ENCODE measurements at places on chromosomes 5 and 9.

DNA sequence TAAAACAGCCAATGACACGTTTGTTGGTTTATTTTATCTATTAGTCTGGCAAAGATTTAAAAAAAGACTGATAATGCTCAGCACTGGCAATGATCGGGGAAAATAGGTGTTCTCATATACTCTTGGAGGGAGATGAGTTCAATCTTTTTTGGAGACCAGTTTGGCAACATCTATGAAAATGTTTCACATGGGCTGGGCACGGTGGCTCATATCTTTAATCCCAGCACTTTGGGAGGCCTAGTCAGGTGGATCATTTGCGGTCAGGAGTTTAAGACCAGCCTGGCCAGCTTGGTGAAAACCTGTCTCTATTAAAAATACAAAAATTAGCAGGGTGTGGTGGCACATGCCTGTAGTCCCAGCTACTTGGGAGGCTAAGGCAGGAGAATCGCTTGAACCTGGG lies 6.8 kb upstream of the ANKRD31 start:
- no peak for DNase-seq

DNA sequence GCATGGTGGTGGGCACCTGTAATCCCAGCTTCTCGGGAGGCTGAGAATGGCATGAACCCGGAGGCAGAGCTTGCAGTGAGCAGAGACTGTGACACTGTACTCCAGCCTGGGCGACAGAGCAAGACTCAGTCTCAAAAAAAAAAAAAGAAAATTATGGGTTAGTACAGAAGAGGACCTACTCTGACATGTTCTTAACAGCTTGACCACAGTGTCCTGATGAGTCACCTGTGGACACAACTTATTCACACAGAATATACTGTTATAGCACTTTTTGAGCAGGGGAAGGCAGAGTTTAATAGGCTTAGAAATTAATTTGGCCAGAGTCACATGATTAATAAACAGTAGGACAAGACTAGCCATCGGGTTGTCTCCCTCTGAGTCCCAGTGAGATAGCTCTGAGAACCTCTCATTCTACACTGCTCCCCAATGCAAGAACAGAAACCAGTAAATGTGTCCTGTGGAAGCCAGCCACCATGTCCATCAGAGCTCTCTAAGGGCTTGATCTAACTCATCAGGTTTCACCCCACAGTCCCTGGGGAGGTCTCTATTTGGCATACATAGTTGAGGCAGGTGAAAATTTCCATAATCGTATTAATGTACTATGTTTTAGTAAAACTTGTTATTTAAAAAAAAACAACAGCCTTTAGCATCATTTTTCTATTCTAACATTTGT lies 1077.9 kb upstream of the C9orf72 start:
- no peak for DNase-seq

DNA sequence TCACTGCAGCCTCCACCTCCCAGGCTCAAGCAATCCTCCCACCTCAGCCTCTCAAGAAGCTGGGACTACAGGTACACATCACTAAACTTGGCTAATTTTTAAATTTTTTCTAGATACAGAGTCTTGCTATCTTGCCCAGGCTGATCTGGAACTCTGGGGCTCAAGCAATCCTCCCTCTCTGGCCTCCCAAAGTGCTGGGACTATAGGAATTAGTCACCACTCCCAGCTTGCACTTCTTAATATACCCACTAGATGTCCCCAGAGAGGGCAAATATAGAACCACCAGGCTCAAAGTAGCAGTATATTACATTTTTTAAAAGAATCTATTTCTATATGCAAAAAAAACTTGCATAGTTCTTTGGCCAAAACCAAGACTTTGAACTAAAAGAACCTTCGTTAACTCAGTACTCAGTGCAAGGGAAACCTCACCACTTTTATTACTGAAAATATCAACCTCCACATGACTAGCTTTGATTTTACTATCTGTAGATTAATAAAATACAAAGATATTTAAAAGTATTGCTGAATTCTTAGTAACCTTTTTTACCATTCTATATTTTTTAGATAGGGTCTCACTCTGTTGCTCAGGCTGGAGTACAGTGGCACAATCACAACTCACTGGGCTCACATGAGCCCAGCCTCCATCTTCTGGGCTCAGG lies 25.8 kb upstream of the HSD17B3 start:
- DNase-seq, result no peak

DNA sequence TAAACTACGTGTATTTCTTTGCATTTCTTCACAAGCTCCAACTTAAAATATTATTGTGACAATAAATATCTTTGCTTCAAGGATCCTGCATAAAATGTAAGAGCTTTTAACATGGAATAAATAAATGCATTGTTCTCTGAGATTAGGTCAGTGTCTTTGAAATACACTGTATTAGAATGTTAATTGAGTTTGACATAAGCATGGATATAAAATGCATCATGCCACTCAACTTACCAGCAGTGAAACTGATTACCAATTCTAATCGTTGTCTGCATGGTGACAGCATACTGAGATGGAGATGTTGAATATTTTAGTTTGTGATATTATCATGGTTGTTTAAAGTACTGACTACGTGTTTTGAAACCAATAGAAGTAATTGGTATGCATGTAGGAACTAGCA lies 555.3 kb upstream of the ZNF608 start:
- no peak for DNase-seq

GRCh38 chr9:134811079-134811672 lies 69.4 kb upstream of the FCN2 start:
- DNase-seq, result no peak

DNA sequence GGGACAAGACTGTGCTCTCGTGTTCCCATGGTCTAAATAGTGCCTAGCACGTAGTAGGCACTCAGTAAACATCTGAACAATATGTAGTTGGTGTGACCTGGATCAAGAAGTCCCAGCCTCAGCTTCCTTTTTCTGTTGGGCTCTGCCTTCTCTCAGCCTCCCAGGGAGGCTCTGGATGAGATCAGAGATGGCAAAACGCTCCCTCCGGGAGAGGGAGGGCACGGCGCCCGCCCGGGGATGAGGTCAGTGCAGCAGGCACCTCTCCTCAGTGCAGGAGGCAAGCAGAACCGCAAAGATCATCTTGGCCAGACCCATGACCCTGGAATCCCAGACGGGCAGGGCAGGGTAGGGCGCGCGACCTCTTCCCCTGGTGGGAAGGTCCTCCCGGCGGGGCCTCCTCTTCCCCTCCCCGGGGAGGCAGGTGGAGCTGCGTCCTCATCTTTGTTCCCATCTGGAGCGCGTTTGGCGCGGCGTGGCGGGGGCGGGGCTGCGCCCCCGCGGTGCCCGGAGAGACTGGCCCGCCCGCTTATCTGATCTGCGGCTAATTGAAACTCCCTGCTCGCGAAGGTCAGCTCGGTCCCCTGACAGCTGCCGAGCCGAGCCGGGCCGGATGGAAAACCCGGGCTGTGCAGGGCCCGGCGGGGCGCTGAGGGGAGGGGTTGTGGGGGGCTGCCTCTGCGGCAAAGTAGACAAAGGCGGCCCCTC lies 60.9 kb downstream of the CXXC5 start:
- DNase-seq, result no peak

- no peak for DNase-seq
Observed at GRCh38 chr9:133801739-133802138, 63.6 kb upstream of the SARDH start.

DNA sequence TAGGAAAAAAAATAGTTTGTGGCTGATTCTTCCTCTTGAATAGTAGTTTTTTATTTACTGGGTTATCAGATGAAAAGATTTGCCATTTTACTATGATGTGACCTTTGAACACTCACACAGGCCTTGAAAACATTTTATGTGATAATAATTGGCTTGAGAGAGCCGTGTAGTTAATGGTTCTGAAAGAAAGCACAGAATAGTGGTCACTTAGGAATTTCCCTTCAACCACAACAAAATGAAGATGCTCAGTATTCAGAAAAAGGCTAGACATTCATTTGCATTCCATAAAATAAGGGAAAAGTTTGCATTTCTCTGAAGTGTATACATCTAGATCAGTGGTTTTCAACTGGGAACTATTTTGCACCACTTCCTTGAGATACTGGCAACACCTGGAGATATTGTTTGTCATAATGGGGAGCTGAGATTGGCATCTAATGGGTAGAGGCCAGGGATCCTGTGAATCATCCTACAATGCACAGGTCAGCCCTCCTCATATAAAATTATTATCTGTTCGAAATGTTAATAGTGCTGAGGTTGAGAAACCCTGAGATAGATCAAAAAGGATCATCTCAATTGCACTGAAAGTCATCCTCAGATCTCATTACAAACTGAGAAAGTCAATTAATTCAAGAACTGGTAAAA lies 446.4 kb upstream of the CCNG1 start:
- DNase-seq, result no peak

DNA sequence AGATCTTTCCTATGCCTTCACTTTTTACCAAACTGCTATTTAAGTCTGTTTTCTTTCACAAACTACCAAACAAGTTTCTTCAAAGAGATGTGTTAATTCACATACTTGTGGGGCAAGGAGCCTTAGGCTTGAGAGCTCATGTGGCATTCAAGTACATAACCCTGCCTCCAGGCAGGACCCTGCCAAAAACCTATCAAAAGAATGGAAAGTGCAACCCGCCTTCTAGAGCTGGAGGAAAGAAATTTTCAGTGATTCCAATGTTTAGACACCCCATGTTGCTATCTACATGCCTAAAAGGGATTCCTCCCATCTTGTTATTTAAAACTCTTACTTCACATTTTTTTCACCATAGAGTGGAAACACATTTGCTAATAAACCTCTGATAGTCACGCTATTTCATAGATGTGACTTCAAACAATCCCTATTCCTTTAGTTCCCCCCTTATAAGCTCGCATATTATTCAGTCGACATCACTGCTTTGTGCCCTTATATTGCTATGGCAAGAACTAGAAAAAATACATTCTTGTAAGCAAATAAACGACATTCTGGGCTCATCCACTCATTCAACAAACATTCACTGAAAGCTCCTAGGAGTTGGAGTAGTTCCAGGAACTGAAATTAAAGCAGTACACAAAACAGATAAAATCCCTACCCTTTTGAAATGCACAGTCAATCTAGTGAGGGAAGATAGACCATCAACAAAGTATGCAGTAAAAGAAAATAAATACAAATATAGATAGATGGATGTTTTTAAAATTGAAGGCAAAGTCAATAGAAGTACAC lies 518.1 kb downstream of the ELAVL2 start:
- no peak for DNase-seq

DNA sequence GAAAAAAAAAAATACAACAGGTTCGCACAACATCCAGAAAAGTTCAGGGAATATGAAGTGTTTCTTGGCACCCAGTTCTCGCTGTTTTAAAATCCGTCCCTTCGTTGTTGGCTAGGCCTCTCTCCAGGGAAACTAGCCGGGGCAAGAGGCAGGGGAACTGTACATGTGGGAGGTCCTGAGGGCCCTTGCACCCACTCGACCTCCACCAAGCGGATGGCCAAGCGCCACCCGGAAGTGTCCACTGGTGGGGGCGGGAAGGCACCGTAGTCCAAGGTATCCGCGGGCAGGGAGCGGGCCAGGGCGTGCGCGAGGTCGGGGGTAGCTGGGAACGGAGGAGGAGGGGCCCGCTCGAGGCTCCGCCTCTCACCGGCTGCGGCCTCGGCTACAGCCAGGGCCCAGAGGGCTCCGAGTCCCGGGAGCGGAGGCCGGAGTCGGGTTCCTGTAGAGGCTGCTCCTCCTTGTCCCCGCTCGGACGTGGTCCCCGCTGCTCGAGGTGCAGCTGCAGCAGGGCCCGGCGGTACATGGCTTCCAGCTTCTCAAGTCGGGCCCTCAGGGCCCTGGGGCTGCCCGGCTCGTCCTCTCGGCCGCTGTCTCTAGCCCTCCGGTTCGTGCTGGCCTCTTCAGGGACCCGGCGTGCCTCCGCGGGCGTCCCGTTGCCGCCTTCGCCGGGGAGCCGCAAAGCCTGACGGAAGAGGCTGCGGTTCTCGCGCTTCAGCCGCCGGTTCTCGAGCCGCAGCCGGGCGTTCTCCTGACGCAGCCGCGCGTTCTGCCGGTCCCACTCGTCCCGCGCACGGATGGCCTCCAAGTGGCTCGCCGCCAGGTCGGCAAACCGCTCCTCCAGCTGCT lies 720 bp downstream of the TUSC1 start:
- no peak for DNase-seq

- no peak for DNase-seq
Observed at GRCh38 chr9:26061948-26062575, 383.8 kb upstream of the TUSC1 start.

DNA sequence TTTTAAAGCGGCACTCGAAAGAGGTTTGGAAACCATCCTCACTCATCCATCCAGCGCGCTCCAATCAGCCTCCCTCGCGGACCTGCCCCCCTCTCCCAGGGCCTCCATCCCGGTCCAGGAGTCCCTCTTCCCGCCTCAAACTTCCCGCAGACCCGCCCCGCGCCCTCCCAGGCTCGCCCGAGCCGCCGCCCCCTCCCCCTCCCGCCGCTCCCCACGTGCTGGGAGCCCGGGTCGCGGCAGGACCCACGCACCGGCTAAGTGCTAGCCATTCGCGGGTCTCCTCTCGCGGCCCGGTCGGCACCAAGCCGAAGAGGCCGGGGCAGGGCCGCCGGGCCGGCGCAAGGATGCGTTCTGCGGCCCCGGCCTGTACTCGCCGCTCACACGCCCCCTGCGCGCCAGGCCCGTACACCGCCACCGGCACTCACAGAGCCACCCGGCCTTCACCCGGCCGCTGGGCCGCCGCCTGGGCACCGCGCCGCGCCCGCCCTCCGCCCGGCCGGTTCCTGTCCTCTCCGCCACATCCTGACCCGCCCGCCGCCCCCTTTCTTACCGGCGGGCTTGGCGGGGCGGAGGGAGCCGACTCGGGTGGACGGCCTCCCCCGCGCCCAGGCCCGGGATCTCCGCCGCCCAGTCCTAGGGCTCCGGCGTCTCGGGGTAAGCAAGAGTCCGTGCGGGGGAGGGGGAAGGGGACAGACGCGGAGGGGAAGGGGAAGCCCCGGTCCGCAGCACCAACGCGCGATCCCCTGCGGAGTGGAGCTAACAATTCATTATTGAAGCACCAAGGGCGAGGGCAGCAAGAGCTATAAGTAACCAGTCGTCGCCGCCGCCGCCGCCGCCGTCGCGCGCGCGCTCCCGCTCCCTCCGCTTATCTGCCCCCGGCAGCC lies 576 bp downstream of the CHD1 start:
- no peak for DNase-seq
